ENCODE measurements at places on chromosomes 16 and 17.

- DNase-seq, result no peak
These were observed 58.9 kb upstream of the SDK2 start for GRCh38 chr17:73703192-73703591.

DNA sequence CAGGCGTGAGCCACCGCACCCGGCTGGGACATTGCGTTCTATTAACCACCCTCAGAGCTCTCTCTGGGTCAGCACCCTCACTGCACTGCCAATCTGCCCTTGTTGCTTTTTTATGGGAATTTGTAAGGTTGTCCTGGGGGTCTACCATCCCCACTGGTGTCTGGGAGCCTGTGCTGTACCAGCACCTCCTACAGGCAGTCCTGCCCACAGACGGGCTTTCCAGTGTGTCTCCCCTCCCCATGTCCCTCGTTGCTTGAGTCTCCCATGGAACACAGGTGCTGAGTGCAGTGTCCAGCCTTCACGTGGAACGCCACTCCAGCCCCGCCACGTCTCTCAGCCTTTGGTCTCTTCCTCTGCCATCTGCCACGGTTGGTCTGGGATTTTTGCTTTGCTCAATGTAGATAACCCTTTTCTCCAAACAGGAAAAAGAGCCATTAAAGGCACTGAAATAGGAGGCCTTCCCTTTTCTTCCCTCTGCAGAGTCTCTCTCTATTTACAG lies 68.0 kb upstream of the CBX4 start:
- no peak for DNase-seq

DNA sequence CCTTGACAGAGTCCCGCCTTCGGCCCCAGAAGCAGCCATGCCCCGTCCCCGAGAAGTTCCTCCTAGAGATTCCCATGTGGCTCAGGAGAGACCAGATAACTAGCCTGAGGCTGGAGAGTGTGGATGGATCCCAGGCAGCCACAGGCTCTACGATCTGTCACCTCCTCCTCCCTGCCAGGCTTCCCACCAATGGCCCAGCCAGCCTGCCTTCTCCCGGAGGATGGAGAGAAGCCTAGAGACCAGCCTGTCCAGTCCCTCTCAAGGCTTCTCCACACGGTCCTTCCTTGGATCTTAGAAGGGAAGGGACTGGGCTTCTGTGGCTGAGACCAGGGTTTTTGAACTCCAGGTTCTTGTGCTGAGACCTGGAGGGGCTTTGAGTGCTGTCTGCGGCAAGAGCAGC lies 1.6 kb upstream of the SMTNL2 start:
- no peak for DNase-seq

GRCh38 chr16:84176192-84177053 lies 10.4 kb downstream of the TAF1C start:
- DNase-seq, result no peak

DNA sequence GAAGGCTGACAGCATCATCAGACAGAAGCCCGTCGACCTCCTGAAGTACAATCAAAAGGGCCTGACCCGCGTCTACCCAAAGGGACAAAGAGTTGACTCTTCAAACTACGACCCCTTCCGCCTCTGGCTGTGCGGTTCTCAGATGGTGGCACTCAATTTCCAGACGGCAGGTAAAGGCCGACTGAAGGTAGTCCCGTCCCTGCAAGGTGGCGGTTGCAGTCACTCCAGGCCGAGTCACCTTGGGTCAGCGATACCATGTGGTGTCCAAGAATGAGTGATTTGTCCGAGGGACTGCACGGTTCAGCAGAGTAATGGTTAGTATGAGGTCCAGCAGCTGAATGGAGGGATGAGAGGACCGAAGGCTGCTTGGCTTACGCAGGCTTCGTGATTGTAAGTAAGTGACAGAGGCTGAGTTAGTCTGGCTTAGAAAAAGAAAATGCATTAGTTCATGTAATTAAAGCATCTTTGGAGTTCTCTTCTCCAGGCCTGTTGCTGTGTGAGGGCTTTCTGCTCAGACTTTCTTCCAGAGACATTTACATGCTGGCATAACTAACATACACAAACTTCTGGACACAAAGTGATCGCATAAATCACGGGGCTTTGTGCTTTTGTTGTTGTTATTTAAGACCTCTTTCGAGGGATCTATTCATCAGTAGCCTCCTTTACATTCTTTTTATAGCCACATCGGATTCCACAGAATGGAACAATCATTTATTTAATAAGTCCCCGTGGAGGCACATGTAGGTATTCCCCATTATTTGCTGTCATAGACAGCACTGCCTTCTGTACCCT lies 74.9 kb downstream of the SDR42E1 start:
- no peak for DNase-seq

- no peak for DNase-seq
These were observed 132.5 kb downstream of the SPACA3 start for GRCh38 chr17:33124185-33124584.

GRCh38 chr16:68229431-68230175 lies 6.3 kb downstream of the ESRP2 start:
- no peak for DNase-seq

GRCh38 chr16:2471016-2471652 lies at the start of gene NTN3:
NTN3 (plus strand) TSS chr16:2471297; CDS start chr16:2471702, 405 bp downstream.
- DNase-seq, result no peak

- DNase-seq, result no peak
These were observed 4.5 kb upstream of the SLC4A1 start for GRCh38 chr17:44272321-44272951.

DNA sequence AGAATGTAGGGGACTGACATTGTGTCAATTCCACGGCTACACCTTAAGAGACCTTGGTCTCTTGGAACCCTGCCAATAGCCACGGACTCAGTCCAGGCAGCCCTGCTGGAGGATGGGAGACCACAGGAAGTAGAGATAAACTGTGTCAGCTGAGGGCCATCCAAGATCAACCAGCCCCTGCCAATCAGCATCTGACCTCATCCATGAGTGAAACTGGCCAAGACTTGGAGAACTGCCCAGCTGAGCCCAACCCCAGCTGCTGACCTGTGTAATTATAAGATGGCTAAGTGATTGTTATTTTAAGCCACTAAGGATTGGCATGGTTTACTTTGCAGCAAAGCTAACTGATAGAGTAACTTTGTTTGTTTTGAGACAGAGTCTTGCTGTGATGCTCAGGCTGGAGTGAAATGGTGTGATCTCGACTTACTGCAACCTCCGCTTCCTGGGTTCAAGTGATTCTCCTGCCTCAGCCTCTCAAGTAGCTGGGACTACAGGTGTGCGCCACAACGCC lies 13.3 kb upstream of the YWHAE start:
- DNase-seq, result no peak

GRCh38 chr16:85539629-85540291 lies 73.4 kb upstream of the GSE1 start:
- no peak for DNase-seq

DNA sequence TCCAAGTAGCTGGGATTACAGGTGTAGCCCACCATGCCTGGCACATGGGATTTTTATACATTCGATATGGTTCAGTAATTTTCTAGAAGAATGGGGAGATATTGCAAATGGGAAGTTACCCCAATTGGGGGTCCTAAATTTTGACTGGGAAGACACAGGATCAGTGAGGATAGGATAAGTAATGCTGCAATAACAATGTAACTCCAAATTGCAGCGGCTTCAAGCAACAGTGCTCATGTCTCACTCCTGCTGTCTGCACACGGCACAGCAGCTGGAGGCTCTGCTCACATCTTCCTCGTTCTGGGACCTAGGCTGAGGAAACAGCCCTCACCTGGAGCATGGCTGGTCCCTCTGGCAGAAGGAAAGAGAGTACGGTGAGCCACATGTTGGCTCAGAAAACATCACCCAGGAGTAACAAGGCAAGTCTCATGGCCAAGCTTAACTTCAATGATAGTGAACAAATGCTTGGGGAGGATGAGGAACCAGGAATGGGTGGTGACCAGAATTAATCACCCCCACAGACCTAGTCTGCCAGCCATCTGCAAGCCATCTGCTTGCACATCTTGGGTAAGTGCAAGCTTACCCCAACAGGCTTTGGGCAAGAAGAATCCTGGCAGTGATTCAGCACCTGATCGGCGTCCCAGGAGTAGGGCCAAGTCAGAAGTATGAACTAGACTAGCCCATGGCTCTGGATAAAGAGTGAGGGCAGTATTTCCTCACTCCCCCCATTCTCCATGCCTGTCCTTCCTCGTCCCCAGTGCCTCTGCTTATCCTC lies 229.2 kb downstream of the COPRS start:
- DNase-seq, result no peak
